Right ventricle myocardium superior (tissue), 1 donor: ENCODE measurements at places on chromosomes 7 and 10. TPM values are rescaled to one million over a fixed set of nuclear protein-coding genes. Genes with fewer than 3 reads are reported as not detected.
A peak's percentile ranks its signal among the peaks of the same experiment; 100 is the strongest.

The ARHGEF5 gene
- total RNA-seq, result 1.6 TPM

The MAGI2 gene
- 3.9 TPM for total RNA-seq

DNA sequence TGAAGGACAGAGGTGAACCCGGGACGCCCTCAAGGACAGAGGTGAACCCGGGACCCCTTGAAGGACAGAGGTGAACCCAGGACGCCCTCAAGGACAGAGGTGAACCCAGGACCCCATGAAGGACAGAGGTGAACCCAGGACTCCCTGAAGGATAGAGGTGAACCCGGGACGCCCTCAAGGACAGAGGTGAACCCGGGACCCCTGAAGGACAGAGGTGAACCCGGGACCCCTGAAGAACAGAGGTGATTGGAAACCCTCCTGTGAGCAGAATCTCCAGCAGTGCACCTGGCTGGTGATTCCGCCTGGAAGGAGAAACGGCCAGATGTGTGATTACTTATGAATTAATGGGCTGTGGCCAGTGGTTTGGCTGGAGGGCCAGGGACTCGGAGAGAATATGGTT is 272.3 kb downstream of the PTPRN2 start:
- no peak for DNase-seq

The SLC26A3 gene
- not detected for total RNA-seq

- no peak for DNase-seq
Measured at GRCh38 chr7:117590191-117590590, 110.4 kb downstream of the CFTR start.

DNA sequence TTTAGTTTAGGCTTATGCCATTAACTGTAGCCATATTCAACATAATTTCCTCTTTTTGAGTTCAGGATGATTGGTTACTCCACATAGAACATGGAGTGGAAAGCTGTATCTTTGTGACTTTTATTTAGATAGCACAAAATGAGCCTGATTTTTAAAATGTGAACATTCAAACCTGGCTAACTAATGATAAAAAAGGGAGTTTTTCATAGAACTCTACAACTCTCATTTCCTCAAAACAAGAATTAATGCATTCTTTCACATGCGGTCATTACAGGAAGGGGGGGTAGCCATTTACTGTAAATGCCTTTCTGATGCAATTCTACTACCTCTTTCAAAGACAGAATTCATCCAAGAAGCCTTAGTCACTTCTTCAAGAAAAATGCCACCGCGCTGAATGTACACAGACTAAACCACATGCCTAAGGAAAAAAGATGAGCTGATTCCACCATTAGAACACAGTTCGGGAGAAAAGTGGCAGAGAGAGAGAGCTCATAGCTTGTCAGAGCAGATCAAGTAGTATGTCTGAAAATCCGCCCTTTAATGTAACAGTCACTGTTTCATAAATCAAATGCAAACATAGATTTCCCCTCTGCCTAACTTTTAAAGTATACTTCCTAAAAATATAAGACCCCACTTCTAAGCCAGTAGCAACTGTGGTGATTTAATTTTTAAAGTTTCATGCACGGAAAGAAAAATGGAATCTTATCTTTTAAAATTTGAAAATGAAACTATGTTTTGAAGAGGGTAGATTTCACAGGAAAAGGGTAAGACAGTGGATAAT is 226.4 kb upstream of the KLF14 start:
- no peak for DNase-seq

DNA sequence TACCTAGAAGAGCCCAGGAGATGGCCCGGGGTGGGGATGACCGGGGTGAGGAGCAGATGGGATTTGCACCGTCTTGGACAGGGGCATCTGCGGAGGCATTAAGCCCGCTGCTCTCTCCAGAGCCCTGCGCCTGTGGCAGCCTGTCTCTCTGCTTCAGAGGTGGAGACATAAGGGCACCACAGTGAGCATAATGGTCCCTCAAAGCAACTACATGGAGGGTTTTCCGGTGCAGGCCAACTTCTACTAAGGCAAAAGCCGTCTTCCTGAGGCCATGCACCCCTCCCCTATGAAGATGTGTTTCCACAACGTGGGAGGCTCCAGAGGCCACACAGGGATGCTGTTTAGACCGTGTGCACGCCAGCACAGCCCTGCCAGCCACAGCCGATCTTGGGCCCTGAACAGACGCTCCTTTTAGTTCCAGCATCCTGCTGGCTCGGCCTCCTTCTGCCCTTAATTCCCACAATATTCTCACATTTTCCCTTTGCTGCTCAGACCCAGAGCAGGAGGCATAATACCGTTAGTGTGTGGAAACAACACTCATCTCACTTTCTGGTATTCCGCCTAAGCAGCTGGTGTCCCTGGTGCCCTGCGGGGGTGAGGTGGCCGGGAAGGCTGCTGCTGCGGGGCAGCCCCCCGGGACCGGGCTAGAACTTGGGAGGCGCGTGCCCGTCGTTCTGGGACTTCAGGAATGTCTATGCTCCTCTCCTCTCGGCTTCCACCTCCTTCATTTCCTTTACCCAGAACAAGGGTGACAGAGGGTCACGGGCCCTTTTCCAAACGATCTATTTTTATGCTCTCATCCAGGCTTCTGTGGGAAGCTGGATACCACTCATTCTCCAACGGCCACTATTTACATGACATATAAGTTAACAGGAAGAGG is 266.9 kb downstream of the TNS3 start:
- peak; percentile 62 for DNase-seq

DNA sequence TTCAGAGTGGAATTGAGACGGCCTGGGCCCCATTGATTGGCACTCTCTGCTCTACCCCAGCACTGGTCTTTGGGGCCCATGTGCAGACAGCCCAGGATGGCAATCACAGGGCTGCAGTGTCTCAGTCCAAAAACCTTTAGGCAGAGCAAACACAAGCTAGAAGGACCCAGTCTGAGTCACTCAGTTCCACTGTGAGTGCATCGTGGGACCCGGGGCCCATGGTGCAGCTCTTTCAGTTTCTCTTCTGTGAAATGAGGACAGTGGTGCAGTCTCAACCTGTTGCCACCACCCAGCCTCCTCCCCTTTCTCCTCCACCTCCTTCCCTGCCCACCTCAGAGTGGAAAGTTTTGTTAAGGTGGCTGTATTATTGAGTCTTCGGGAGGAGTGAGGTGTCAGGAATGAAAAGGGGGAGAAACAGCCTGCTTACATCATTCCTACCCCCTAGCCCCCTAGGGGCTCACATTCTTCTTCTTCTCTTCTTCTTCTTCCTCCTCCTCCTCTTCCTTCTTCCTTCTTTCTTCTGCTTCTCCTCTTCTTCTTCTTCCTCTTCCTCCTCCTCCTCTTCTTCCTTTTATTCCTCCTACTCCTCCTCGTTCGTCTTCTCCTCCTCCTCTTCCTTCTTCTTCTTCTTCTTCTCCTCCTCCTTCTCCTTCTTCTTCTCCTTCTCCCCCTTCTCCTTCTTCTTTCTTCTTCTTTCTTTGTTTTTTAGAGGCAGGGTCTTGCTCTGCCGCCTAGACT is 19.5 kb upstream of the CARD11 start:
- no peak for DNase-seq

DNA sequence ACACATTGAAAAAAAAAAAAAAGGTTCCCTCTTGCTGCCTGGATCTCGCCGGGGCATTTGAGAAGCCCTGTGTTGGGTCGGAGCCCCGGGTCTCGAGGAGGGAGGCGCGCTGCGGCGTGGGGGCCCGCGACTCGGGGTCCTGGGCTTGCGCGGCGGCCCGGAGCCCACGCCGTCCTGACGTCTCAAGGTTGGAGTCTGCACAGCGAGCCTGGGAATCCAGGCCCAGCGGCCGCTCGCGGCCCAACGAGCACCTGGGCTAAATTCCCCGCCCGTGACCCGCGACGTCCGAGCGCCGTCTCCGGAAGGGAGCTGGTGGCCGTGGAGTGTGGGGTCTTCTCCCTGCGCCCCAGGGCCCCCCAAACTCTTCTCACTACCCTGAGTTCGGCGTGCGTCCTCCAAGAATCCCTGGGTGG is 1.4 kb upstream of the CTBP2 start:
- DNase-seq, result no peak

The OSBPL3 gene
- 8.4 TPM for total RNA-seq

DNA sequence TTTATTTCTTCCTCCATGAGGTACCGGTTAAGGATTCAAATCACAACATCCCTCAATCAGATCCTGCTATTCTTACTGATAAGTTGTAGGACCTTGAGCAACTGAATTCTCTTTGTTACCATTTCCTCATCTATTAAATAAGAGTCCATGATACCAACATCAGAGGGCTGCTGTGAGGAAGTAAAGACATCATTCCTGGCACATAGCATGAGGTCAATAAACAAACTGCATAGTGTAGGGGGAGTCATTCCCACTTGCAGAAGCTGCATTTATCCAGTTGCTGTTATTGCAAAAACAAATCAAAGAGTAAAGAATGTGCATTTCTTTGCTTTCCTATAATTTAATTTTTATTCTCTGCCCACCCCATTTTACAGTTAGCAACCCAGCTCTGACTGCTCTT is 36.8 kb downstream of the LDB3 start:
- no peak for DNase-seq

The ANKRD1 gene
- total RNA-seq, result 1,733 TPM

The SFTPA1 gene
- total RNA-seq, result 0.22 TPM

The STK31 gene
- total RNA-seq, result not detected

The PPIA gene
- total RNA-seq, result 471 TPM

DNA sequence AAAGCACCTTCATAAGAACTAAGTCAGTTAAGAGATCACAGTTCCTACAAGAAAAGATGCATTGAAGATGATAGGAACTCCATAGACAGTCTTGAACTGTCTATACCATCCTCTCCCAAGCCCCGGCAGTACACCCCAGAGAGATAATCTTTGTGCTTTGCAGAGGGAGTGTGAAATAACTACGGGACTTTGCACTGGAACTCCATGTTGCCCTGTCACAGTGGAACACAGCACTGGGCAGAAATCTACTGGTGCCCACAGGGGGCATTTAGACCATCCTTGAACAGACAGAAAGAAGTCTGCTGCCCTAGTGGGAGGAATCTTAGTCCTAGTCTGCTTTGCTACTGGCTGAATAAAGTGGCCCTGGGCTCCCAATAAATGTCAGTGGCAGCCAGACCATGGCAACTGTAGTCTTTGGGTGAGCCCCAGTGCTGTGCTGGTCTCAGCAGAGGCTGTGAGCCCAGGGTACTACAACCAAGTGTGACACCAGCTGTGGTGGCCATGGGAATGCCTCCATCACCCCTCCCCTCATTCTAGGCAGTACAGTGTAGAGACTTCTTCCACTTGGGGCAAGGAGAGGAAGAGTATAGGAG is 107.7 kb upstream of the TMEM168 start:
- no peak for DNase-seq

The DRGX gene
- total RNA-seq, result not detected

The HK1 gene
- total RNA-seq, result 168 TPM

- DNase-seq, result no peak
Measured at GRCh38 chr7:23472046-23472445, 1.8 kb upstream of the IGF2BP3 start.

The AZGP1 gene
- total RNA-seq, result 113 TPM

The PNLIPRP2 gene
- total RNA-seq, result not detected

DNA sequence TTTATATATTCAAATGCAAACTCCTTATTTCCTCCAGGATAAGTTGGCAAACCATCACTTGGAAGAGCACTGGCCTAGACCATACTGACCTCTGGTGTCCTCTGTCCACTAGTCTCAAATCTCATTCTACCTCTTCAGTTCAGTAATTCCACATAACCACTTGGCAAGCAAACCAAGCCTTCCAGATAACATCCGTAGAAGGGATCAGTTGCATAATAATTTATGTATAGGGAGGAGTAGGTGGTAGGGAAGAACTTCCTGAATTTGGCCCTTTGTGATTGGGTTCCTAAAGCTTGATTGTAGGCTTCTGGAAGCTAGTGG is 55.0 kb downstream of the WAC start:
- no peak for DNase-seq

The AP1S1 gene
- total RNA-seq, result 14.1 TPM

- no peak for DNase-seq
Measured at GRCh38 chr7:106273009-106273668, 11.6 kb downstream of the NAMPT start.
